ENCODE measurements at places on chromosomes 16 and 17.
A peak's percentile ranks its signal among the peaks of the same experiment; 100 is the strongest.

- DNase-seq: no peak
These were observed 54.6 kb downstream of the RBFOX3 start for GRCh38 chr17:79556271-79556670.

GRCh38 chr16:56964243-56965148, 2.7 kb downstream of the CETP start:
- no peak for DNase-seq

DNA sequence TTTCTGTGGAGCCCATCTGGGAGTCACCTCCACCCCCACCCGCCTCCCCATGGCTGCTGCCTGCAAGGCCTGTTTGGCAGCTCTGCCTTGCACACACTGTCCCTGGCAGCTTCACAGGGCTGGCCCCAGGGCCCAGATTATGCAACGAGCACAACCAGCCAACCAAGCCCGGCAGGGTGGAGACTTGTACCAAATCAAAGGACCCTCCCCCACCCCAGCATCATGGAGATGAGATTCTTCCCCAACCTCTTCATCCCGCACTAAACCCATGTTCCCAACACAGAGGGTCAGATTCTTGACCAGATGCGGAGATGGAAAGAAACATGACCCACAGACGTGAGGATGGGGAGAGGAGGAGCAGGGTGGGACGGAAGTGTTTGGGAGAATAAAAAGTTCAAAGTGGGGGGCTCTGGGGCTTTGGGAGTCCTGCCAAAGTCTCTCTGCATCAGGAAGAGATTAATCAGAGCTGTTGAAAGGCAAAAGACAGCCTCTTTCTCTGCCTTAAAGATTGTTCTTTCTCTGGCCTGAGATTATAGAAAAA, 3.8 kb downstream of the SMARCD2 start:
- DNase-seq: peak; percentile 80

GRCh38 chr17:6642592-6642991, 1.7 kb downstream of the TXNDC17 start:
- DNase-seq: no peak

DNA sequence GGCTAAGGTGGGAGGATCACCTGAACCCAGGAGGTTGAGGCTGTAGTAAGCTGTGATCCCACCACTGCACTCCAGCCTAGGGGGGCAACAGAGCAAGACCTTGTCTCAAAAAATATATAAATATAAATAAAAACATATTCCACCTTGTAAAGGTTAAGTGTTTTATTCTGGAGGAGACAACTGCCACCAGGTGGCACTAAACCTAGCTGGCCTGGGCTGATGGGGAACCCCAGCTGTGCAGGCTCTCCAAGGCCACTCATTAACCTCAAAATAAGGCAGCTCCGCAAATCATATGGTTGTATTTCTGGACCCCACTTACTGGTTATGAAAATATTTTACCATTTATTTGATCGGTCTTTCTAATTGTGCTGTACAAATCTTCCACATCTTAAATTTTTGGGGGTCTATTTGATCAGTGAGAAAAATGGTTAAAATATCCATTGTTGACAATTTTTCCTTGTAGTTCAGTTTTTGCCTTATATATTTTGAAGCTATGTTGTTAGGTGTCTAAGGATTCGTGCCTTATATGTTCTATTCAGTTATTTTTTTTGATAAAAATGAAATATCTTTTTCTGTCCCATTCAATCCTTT, 8.5 kb upstream of the ICAM2 start:
- peak; percentile 68 for DNase-seq

DNA sequence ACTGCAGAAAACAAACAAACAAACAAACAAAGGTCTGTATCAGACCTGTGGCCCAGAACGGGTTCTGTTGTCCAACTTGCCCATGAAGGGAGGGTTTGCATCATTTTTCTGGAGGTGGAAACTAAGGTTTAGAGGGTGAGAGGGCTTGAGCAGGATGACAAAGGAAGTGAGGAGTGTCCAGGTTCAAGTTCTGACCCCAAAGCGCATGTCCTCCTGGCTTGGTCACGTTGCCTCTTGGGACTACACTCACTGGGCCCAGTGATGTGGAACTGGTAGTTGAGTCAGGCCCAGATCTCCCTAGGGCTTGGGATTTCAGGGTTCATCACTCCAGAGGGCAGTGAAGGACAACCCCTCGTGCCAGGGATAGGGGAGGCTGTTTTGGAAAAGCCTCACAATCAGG, 1.8 kb downstream of the SREBF1 start:
- no peak for DNase-seq

- peak; percentile 85 for DNase-seq
These were observed 19.2 kb downstream of the RAI1 start for GRCh38 chr17:17700251-17700969.

DNA sequence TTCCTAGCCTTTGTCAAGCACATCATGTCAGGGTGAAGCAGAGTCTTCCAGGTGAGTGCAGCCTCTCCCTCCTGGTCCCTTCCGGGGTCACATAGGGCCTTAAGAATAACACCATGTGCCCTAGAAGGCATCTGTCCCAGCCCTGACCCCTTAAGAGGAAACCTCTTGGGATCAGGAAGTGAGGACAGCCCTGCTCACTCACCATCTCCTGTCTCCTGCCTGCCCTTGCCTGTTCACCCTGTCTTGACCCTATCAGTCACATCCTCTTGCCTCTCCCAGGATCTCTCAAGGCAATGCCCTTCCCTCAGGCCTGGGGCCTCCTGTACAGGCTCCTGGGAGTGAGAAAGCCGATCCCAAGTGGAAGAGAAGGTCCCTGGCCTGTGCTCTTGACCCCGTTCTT, 13.9 kb downstream of the MYL4 start:
- DNase-seq: no peak

DNA sequence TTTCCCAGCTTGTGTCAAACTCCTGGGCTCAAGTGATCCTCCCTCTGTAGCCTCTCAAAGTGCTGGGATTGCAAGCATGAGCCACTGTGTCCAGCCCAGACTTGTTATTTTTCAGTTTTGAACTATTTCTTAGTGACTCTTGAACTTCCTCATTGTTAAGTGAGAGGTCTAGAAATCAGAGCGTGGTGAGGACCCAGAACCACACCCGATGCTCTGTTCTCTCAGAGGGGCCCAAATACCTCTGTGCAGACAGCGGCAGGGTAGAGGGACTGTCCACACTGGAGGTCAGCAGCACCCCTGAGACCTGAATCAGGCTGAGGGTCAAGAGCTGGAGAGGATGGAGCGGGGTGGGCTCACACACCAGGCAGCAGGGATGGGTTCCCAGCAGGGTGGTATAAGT, 47.7 kb upstream of the MEAK7 start:
- no peak for DNase-seq

GRCh38 chr17:32266051-32266388, 388 bp downstream of the RHBDL3 start:
- DNase-seq: no peak

DNA sequence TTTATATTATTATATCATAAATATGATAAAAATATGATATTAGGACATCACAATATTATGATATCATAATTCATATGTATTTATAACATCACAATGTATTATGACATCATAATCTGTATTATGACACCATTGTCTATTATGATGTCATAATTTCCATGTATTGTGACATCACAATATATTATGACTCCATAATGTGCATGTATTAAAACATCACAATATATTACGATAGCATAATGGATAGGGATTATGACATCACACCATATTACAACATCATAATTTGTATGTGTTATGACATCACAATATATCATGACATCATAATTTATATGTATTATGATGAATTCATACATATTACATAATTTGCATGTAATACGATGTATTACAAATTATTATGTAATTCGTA, 1755.9 kb downstream of the TP53TG3F start:
- DNase-seq: no peak

DNA sequence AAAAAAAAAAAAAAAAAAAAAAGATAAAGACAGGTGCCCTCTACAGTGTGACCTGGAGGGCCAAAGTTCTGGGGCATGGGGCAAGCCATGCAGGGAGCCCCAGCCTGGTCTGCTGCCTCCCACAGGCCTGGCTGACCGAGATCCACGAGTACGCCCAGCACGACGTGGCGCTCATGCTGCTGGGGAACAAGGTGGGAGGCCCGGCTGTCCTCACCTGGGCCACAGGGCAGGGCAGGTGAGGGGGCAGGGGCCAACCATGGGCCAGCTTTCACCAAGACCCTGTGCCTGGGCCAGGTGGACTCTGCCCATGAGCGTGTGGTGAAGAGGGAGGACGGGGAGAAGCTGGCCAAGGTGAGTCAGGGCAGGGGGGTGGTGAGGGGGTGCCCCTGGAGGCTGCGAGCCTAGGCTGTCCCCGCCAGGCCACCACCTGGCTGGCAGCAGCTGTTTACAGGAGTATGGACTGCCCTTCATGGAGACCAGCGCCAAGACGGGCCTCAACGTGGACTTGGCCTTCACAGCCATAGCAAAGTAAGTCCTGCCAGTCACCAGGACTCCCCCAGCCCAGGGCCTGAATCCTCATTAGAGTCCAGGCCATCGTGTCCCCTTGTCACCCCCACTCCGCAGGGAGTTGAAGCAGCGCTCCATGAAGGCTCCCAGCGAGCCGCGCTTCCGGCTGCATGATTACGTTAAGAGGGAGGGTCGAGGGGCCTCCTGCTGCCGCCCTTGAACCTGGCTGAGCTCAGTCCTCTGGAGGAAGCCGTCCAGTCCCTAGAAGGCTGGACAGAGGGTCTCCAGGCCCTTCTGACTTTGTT, 2.7 kb upstream of the TRAF7 start:
- peak; percentile 44 for DNase-seq

DNA sequence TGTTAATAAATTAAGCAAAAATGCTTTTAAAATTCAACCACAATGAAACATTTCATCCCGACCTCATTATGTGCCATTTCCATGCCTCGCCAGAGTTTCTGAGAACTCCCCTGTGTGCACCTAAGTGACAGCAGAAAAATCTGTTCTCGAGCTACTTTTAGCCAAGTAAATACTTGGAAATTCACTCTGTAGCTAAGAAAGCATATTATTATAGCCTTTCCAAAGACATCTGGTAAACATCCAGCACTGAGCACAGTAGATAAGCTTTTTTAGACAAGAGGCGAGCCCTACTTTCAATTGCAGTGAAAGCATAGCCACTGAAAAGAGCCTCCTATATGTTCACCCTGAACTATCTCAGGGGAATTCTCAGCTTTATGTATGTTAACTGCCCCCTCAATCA, 242.8 kb upstream of the PSMD7 start:
- no peak for DNase-seq

GRCh38 chr16:66364117-66364958, 2.2 kb upstream of the CDH5 start:
- DNase-seq: no peak

DNA sequence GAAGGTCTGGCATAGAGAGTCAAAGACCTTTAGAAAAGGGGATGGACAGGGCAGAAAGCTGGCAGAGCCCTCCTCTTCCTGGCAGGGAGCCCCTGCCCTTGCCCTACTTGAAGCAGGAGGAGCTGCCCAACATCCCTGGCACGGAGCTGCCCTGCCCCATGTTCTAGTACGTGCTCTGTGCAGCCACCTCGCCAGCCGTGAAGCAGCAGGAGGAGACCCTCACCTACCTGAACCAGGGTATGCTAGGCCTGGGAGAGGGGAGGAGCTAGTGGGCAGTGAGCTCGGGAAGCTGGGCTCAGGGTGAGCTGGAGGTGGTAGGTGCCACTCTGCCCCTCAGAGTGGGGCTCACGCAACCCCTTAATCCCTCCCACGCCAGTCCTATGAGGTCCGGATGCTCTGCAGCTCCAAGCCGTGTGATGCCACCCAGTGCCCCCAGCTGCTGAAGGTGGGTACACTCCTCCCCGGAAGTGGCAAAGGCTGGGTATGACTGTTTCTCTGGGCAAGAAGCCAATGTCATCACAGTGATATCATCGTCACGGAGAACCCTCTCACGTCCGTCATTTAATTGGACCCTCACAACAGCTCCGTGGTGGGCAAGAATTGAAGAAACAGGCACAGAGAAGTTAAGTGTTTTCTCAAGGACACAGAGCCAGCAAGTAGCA, 12.7 kb upstream of the STAC2 start:
- peak; percentile 88 for DNase-seq

DNA sequence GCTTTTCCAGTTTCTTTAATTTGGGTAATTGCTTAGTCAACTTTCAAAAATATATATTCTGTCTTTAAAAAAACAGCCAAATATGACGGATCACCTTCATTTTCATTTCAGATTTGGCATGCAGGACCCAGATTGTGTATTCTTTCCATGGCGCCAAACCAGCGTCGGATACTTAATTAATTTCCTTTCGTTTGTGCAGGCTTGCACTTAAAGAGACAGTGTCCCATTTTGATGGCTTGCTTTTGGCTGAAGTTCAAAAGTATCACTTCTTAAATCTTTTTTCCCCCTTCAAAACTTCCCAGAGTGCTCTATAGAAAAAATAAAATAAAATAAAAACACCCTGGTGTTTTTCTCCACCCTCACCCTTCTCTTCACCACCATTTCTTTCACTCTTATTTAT, 394.5 kb upstream of the SOX9 start:
- peak; percentile 44 for DNase-seq

DNA sequence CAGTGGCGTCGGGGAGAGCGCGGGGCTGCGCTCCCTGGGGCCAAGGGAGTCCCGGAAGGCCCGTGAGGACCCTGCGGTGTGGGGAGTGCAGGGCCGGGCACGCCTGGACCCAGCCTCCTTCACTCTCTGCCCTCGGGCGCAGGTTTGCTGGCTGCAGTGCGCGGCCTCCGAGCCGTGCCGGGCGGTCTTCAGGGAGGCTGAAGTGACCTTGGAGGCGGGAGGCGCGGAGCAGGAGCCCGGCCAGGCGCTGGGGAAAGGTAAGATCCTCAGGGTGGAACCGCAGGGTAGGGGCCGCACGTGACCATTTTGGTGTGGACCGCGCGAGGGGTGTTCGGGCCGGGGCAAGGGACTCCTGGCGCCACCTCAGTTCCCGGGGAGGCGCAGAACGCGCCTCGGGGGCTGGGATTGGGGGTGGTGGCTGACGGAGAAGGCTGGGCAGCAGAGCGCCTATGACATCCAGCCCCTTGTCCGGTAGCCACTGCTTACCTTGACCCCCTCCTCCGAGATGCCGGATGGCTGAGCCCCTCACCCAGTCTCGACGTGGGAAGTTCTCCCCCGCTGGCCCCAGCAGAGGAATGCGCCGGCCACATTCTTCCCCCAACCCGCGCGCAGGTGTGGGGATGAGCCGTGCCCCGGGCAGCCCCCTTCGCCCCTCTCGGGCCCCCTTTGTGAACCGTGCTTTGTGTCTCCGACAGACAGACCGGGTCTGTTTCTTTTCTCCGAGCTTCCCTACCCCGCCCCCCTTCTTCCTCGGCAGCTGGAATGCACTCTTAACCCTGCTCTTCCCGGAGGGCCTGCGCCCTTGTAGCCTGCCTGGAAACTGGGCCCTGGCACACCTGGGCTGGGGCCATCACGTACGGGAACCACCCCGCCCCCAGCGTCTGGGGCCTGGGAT, 631 bp downstream of the CDH3 start:
- no peak for DNase-seq

DNA sequence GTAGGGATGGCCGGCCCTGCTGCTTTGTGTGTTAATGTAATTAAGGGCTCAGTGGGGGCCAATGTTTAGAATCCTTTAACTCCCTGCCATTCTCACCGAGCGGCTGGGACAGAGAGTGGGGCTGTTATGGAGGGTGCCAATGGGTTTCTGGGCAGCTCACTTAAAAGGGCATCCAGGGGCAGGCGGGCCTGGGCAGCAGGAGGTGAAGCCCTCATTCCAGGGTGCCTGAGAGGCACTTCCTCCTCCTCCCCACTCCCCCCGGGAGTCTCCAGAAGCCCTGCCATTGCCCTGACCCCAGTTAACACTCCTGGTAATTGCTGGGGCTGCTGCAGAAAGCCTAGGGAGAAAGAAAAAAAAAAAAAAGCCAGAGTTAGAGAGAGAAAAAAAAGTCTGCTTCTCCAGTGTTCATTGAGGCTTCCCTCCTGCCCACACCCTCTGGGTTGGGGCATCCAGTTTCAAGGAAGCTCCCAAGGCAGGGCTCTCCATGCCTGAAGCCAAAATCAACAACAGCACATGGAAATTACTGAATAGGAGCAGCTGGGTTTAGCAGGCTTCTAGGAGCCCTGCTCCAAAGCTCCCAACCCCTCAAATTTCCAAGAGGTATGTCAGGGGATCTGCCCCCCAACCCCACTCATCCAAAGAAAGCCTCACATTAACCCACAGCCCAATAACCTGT, 28.0 kb downstream of the CUEDC1 start:
- peak; percentile 94 for DNase-seq

Measured in NCI-H2081 (cell line).